ENCODE measurements at places on chromosomes 3 and 15.
A peak's percentile ranks its signal among the peaks of the same experiment; 100 is the strongest.

- H3K27ac ChIP-seq, result no peak overlapping the region
- H3K36me3 ChIP-seq, result peaks cover 47% of the 10 kb centered on the region
- DNase-seq, result no peak
- peaks cover 7% of the 10 kb centered on the region for H3K4me1 ChIP-seq
- no peak overlapping the region for H3K4me3 ChIP-seq
Measured at GRCh38 chr3:15246186-15246585, 40.1 kb downstream of the CAPN7 start.

DNA sequence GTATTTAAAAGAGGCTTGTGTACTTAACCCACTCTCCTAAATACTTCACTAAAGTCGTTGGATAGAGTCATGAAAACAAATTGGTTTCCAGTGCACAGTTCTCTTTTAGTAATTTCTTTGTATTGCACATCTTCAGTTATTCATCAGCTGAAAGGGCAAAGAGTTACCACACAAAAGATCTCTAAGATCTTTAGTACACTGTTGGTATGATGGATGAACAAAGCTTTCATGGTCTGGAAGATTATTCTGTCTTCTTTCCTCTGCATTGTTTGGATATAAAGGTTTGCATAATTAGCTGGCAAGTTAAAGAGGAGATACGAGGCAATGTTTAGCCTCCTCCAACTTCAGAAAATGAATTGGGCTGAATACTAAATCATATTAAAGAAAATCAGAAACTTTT, 40.5 kb downstream of the BCHE start:
- no peak overlapping the region for H3K4me3 ChIP-seq
- no peak overlapping the region for H3K27ac ChIP-seq
- no peak for DNase-seq
- H3K36me3 ChIP-seq, result no peaks in the 10 kb centered on the region
- H3K27me3 ChIP-seq, result no peaks in the 10 kb centered on the region

- peaks cover 12% of the 10 kb centered on the region for H3K4me1 ChIP-seq
- no peak overlapping the region for H3K27ac ChIP-seq
- no peaks in the 10 kb centered on the region for H3K36me3 ChIP-seq
- DNase-seq, result no peak
- peaks cover 6% of the 10 kb centered on the region for H3K27me3 ChIP-seq
Measured at GRCh38 chr3:107959550-107960154, 131.2 kb downstream of the CD47 start.

- no peak for DNase-seq
- no peaks in the 10 kb centered on the region for H3K36me3 ChIP-seq
Measured at GRCh38 chr3:150870406-150870805, 34.8 kb downstream of the MINDY4B start.

GRCh38 chr3:189272500-189273119, 100.8 kb downstream of the TPRG1 start:
- H3K36me3 ChIP-seq, result no peaks in the 10 kb centered on the region
- DNase-seq, result no peak
- H3K27ac ChIP-seq, result peak overlapping the region; percentile 12
- peaks cover 12% of the 10 kb centered on the region for H3K4me1 ChIP-seq
- no peak overlapping the region for H3K4me3 ChIP-seq

GRCh38 chr3:87987952-87988351, 70.9 kb downstream of the CGGBP1 start:
- peaks cover 5% of the 10 kb centered on the region for H3K27me3 ChIP-seq
- H3K36me3 ChIP-seq, result no peaks in the 10 kb centered on the region
- no peak overlapping the region for H3K27ac ChIP-seq
- no peak for DNase-seq

DNA sequence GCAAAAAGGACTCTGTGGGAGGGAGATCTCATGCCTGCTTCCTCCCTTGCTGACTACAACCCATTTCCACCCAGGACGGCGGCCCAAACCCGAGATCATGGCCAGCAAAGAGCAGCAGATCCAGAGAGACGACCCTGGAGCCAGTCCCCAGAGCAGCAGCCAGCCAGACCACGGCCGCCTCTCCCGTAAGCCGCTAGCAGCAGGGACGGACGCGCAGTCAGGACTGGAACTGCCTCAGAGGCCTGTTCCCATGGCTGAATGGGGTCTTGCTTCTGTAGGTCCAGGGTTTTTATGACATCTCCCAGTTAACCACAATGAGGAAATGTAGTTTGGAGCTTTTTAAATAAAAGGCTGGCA, 67.2 kb downstream of the BOC start:
- no peaks in the 10 kb centered on the region for H3K36me3 ChIP-seq
- H3K4me1 ChIP-seq, result peaks cover 6% of the 10 kb centered on the region
- H3K27ac ChIP-seq, result no peak overlapping the region
- peaks cover 2% of the 10 kb centered on the region for H3K27me3 ChIP-seq
- DNase-seq, result no peak

DNA sequence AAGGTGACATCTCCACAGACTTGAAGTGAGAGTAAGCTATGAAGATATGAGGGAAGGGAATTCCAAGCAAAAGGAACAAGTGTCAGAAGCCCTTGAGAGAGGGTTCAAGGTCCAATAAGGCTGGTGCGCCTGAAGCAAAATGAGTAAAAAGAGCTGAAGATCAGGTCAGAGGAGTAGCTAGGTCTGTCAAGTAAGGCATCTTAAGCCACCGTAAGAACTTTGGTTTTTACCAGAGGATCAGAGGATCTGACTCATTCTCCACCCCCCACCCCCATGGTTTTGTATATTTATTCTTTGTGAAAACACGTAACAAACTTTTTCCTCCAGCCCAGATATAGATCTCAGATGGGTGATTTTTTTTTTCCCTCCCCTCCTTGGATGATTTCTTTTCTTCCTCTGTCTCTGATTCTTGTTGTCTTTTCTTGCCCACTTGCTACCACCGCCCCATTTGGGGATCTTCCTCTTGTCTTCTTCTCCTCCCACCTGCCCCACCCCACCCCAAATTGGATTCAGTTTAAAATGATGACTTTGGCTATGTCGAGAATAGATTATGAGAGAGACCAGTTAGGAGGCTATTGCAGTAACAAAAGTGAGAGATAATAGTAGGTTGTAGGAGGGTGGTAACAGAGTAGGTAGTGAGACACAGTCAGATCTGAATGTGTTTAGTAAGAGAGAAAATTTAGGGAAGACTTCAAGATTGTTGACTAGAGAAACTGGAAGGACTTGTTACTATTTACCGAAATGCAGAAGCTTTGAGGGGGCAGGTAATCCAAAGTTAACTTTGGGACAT, 6.1 kb downstream of the TRMT10C start:
- no peak overlapping the region for H3K4me3 ChIP-seq
- no peaks in the 10 kb centered on the region for H3K27me3 ChIP-seq
- H3K27ac ChIP-seq, result no peak overlapping the region
- peaks cover 51% of the 10 kb centered on the region for H3K36me3 ChIP-seq
- H3K4me1 ChIP-seq, result peaks cover 54% of the 10 kb centered on the region

DNA sequence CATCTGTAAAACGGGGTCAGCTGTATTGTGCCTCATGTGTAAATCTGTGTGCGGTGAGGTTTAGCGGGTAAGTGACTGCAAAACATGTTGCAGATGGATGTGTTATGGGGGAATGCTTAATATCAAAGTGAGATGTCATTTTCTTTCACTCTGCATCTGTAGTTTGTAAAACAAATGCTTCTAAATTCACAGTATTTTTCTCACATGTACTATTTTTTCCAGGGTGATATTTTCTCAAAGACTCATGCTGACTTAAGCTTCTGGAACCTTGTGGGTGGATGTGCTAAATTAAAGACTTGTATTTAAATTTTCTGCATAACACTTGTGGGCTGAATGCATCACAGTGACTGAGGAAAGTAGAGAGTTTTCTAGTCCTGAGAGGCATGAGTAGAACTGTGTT, 115.2 kb upstream of the TP63 start:
- DNase-seq, result no peak
- no peak overlapping the region for H3K27ac ChIP-seq
- H3K36me3 ChIP-seq, result peaks cover 2% of the 10 kb centered on the region
- no peak overlapping the region for H3K4me3 ChIP-seq

GRCh38 chr3:109902549-109902948, 565.2 kb upstream of the DPPA4 start:
- no peak overlapping the region for H3K4me3 ChIP-seq
- no peak for DNase-seq
- H3K27ac ChIP-seq, result no peak overlapping the region
- no peaks in the 10 kb centered on the region for H3K36me3 ChIP-seq
- no peaks in the 10 kb centered on the region for H3K27me3 ChIP-seq
- H3K4me1 ChIP-seq, result peaks cover 11% of the 10 kb centered on the region

DNA sequence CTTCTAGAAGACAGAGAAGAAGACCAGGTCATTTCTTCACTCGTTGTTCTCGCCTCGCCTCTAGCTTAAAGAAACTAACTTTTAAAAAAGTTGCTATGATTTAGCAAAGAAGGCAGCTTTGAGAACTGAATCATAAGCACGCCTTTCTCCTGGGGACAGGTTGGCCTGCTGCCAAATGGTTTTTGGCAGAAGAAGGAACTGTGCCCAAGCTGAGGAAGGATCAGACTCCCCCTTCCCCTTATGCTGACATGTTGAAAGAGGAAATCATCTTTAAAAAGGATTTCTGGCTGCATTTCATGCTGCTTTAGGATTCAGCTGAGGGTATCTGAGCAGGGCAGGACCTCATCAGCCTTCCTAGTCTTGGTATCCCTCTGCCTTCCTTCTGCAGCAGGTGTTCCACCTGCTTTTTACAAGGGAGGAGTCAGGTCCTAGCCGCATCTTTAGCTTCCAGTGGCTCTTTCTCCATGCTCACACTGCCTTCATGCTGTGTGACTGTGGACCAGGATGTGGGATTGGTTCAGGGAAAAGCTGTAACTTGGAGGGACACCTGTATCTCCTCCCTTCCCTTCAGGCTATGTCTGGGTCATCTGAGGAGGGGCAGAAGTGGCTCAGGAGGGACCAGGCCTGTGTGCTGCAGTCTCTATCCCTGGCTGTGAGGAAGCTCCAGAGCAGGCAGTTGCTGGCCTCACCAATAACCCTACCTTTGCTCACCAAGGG, 34.1 kb upstream of the HACD2 start:
- H3K27ac ChIP-seq, result no peak overlapping the region
- no peak overlapping the region for H3K4me3 ChIP-seq
- no peaks in the 10 kb centered on the region for H3K4me1 ChIP-seq
- DNase-seq, result no peak

DNA sequence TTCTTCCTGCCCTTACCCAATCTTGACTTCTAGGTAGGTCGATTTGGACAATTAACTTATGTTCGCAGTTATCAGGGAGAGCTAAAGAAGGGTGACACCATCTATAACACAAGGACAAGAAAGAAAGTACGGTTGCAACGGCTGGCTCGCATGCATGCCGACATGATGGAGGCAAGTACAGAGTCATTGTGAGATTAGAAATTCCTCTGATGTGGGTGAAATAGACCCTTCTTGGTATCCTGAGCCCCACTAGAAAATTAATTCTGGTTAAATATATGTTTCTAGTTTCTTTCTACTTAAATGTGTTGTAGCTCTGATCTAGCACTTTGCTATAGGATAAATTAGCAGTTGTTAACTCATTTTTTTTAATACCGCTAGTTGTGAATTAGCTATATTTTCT, 13.6 kb downstream of the LXN start:
- no peaks in the 10 kb centered on the region for H3K27me3 ChIP-seq
- H3K4me1 ChIP-seq, result peaks cover 11% of the 10 kb centered on the region
- H3K36me3 ChIP-seq, result peaks cover 29% of the 10 kb centered on the region
- H3K27ac ChIP-seq, result no peak overlapping the region
- no peak overlapping the region for H3K4me3 ChIP-seq

DNA sequence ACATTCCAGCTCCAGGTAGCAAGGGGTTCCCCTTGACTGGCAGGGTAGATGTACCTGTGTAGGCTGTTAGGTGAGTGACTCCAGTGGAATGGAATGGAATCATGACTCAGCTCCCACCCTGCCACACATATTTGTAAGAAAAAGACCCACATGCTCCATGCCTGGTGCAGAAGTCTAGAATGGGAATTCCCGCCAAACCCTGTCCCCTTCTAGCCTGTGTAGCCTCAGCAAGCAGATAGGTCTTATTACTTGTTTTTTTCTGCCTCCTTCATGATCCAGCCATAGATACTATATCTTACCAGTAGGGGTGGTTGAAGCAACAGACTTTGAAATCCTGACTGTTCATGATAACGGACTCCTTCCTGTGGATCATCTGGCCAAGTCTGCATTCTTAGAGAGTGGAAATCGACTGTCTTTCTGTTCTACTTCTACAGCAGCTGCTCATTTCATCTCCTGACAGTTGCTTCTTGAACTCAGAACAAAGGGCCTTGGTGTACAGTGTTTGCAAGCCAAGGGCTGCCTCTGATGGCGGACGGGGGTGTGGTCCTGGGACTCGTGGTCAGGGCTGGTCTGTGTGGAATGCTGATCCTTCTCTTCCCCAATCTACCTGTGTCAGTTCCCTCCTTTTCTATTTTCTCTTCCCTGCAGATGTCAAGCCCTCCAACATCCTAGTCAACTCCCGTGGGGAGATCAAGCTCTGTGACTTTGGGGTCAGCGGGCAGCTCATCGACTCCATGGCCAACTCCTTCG, 16.3 kb downstream of the SNAPC5 start:
- H3K36me3 ChIP-seq, result peaks cover 42% of the 10 kb centered on the region
- no peaks in the 10 kb centered on the region for H3K27me3 ChIP-seq
- H3K27ac ChIP-seq, result peak overlapping the region; percentile 40
- DNase-seq, result no peak

DNA sequence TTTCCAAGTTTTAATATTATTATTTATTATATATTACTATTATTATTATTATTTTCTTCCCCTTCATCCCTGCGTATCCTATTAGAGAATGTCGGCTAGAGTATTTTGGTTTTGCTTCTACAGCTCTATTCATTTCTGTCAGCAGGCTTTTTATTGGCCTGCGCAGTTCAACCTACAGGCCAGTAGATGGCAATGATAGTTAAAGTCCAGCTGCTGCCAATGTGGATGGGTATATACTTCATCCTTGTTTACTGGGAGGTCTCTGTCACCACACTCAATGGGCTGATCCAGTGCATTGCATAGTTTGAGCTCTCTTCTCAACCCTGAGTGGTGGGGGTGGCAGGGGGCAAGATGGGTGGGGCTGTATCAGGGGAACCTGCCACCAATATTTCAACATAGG, 799.8 kb downstream of the NSUN3 start:
- no peaks in the 10 kb centered on the region for H3K36me3 ChIP-seq
- DNase-seq, result no peak
- H3K4me1 ChIP-seq, result no peaks in the 10 kb centered on the region
- no peak overlapping the region for H3K4me3 ChIP-seq
- no peak overlapping the region for H3K27ac ChIP-seq

DNA sequence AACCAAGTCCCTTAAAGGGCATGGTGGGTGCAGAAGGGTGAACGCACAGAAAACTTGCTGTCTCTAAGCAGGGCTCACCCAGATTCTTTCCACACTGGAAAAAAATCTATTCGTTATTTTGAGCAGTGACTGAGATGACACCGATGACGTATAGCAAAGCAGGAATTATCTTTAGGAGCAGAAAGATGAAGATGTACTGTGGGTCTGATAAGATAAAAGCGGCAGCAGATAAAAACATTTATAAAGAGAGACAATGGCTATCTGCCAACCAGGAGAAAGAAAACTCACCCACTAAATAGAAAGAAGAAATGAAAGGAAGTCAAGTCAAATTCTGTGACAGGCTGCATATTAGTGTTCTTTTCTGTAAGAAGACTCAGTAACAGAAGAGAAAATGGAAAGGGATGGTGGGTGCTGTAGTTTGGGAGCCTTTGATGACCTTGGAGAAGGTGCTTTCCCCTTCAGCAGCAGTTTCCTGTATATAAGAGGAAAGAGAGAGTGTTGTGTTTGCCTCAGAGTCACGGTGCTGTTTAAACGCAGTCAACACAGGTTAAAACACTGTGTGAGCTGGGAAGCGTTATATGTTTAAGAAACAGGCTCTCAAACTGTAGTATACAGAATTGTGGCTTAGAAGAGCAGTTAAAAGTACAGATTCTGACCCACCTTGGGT, 111.6 kb downstream of the AQP9 start:
- no peaks in the 10 kb centered on the region for H3K36me3 ChIP-seq
- no peak for DNase-seq
- H3K4me1 ChIP-seq, result peaks cover 19% of the 10 kb centered on the region
- peak overlapping the region; percentile 58 for H3K27ac ChIP-seq
- peaks cover 8% of the 10 kb centered on the region for H3K27me3 ChIP-seq
